ENCODE measurements at places on chromosomes 7 and 10.

DNA sequence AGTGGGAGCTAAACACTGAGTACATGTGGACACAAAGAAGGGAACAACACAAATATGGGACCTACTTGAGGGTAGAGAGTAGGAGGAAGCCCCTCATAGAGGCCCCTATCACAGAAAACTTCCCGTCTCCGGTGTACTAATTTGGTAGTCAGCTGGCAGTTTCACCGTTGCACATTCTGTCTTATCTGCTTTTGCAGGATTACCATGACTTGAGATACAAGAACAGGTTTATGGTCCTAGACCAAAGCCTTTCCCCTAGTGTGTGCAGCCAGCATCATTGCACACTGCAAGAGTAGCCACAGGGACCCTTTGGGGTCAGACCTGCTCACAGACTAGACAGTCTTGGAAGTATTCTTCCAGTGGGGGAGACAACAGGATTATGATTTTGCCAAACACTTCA is 5.9 kb upstream of the IFIT1B start:
- DNase-seq, result no peak

- no peak for DNase-seq
Observed at GRCh38 chr10:69494626-69495558, 43.6 kb downstream of the TSPAN15 start.

DNA sequence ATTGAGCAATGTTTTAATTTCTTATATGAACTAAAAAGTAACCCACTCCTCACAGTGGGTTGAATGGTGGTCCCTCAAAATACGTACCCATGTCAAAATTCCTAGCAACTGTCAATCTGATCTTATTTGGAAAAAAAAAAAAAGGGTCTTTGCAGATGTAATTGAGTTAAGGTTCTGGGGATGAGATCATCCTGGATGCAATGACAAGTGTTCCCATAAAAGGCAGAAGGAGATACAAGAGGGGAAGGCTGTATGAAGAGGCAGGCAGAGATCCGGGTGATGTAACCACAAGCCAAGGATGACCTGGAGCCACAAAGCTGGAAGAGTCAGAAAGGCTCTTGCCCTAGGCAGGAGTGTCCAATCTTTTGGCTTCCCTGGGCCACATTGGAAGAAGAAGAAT is 516.3 kb upstream of the MKI67 start:
- no peak for DNase-seq

- no peak for DNase-seq
Observed at GRCh38 chr7:137919987-137920386, 73.2 kb upstream of the DGKI start.

GRCh38 chr7:98110249-98111022 is 3.8 kb downstream of the LMTK2 start:
- no peak for DNase-seq

- no peak for DNase-seq
Observed at GRCh38 chr7:129772646-129773280, 161.2 kb downstream of the NRF1 start.

- DNase-seq, result no peak
Observed at GRCh38 chr7:135620980-135621850, 41.1 kb upstream of the STMP1 start.

- DNase-seq, result no peak
Observed at GRCh38 chr10:111018021-111018420, 58.8 kb upstream of the ADRA2A start.

GRCh38 chr10:64091897-64092296 is 570.7 kb downstream of the REEP3 start:
- no peak for DNase-seq

GRCh38 chr7:101956130-101956529 is 138.7 kb downstream of the CUX1 start:
- DNase-seq, result no peak

- no peak for DNase-seq
Observed at GRCh38 chr10:103427866-103428265, 24.3 kb downstream of the CALHM2 start.

DNA sequence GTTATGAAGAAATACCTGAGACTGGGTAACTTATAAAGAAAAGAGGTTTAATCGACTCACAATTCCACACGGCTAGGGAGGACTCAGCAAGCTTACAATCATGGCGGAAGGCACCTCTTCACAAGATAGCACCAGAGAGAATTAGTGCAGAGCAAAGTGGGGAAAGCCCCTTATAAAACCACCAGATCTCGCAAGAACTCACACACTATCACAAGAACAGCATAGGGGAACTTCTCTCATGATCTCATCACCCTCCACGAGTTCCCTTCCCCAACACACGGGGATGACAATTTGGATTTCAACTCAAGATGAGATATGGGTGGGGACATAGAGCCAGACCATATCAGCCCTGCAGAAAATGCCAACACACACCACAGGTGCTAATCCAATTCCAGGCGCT is 218.7 kb downstream of the PARD3 start:
- no peak for DNase-seq

DNA sequence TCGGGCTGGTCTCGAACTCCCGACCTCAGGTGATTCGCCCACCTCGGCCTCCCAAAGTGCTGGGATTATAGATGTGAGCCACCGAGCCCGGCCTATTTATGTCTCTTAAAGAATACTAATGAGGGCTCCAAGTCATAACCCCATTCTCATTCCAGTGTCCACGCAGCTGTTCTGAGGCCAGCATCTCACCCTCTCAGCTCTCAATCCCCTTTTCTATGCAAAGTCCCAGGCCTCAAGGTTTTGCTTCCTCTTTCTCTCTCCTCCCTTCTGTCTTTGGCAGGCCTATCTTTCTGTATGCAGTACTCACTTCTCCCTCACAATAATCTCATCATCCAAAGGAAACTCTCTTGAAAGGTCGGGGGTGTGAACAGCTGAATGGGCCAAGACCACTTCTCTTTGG is 28.0 kb upstream of the VSIR start:
- no peak for DNase-seq

GRCh38 chr10:61257956-61258496 is 195.2 kb downstream of the TMEM26 start:
- no peak for DNase-seq

GRCh38 chr7:70460562-70460961 is 671.4 kb upstream of the GALNT17 start:
- no peak for DNase-seq

DNA sequence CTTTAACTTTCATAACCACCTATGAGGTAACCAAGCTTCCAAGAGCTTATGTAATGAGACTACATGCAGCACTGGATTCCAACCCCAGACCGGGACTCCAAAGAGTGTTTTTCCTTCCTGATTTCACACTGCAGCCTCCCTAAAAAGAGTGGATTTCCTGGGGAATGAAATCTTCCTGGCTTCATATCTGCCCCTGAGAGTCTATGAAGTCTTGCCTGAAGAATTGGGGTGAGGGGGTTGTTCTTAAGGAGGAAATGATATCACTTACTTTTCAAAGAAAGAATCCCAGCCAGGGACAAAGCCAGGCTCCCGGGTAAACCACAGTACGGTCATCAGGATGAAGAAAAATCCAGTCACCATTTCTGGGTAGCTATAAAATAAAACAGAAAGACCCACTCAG is 29.7 kb downstream of the STMP1 start:
- no peak for DNase-seq

DNA sequence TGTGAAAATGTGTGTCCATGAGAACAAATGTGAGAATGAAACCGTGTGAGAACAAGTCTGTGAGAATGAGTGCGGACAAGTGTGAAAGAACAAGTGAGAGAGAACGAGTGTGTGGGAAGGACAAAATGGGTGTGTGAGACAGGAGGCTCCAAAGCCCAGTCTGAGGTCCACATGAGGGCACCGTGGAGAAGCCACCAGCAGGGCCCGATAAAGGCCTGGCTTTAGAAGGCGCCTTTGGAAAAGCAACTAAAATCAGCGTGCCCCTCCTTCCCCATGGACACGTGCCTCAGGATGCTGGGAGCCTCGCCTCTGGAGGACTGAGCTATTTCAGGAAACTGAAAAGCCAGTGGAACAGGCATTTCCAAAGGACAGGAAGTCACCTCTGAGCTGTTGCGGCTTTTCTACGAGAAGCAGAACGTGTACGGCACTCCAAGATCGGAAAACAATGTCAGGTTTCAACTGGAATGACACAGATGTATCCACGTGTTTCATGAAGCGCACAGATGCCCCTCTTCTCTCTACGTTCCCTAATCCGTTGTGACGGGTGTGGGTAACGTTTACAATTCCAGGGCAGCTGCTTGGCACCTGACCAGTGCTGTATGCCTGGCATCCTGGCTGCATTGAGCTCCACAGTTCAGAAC is 46.4 kb downstream of the ESYT2 start:
- DNase-seq, result no peak

DNA sequence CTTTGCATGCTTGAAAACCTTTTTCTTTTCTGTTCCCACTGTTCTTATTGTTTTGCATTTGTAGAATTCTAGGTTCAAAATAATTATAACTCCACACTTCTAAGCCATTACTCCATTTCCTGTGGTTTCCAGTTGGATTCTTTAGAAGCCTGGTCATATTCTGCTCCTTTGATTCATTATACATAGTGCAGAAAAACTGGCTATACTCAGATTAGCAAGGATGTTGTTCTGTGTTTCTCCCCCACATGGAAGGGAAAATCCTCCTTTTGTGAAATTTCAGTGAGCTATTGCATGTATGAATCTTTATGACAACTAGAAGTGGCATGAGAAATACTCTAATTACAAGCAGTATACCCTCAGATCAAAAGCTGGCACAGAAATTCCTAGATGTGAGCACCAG is 79.5 kb downstream of the SLC13A1 start:
- no peak for DNase-seq

GRCh38 chr7:72345208-72345727 is 66.9 kb downstream of the CALN1 start:
- no peak for DNase-seq

GRCh38 chr7:22597844-22598243 is 97.9 kb upstream of the STEAP1B start:
- DNase-seq, result no peak

DNA sequence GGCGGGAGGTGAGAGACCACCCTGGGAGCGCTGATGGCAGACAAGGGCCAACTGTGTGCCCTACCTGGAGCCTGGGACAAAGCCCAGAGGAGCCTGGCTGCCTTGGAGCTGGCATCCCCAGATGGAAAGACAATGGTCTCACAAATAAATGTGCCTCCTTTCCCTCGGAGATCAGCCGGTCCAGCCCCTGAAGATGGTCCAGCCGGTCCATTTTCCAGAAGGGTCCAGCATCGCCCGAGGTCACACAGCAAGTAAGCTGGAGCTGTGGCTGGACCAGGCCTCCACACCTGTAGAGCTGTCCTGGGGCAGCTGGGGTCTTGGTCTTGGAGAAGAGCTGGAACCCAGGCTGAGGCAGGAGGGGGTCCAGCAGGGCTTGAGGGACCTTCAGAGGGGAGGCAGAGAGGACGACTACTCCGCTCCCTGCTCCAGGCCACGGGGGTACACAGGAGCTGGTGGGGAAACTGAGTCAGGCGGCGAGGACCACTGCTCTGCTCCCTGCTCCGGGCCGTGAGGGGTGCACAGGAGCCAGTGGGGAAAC is 3.6 kb downstream of the ELFN1 start:
- no peak for DNase-seq

DNA sequence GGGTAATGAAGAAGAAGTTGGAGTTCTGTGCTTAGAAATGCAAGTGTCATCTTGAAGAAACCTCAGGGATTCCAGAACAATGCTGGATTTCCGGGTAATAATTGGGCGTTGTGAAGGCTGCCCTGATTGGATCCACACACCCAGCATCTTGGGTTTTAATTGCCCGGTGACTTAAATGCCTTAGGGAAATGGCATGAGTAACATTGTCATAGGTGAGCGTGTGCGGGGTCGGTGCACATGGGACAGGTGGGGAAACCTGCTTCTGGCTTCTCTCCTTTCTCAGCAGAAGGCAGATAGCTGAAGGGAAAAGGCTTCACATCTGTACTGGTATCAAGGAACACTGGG is 15.2 kb upstream of the CAMK1D start:
- no peak for DNase-seq

DNA sequence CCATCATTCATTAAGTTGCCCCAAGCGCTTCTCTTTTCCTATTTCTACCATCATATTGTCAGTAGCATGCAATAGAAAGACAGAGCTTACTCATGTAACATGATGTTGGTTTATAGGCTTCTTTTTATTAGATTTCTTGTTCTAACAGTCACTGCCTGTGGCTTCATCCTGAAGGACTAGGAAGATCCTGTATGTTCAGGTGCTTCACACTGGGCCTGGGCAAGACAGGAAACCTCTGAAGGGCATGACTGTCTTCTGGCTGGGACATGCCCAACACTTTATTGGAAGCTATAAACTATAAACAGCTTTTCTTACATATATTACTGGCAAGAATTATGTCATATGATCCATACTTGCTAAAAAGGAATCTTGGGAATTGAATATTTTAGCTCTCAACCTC is 258.4 kb upstream of the AKR1E2 start:
- no peak for DNase-seq

DNA sequence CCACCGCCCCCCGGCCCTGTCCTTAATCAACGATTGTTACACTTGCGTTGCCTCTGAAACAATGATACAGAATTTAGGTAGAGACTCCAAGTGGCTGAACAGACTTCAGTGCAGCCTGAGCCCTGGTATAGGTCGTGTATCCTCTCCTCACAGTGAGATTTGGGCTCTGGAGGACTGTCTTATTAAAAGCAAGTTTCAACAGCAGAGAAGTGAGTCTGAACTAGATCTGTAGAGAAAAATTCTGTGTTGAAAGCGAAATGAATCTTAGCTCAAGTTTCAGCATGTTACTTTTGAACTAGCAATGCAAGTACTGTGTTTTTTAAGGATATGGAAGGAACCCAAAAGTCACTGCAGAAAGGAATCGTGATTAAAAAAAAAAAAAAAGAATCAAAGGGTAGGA is 103.1 kb downstream of the HOXA1 start:
- DNase-seq, result no peak

GRCh38 chr7:70134029-70134770 is 535.9 kb downstream of the AUTS2 start:
- DNase-seq, result no peak

GRCh38 chr7:45987521-45988290 is 66.6 kb upstream of the IGFBP3 start:
- no peak for DNase-seq

Data from stimulated activated CD4-positive, alpha-beta T cell treated with anti-CD3 and anti-CD28 coated beads, Interleukin-2, amount 100 ng/mL, for 48 hours (primary cell).